T-helper 9 cell (primary cell): ENCODE measurements at places on chromosomes 6 and 20.

DNA sequence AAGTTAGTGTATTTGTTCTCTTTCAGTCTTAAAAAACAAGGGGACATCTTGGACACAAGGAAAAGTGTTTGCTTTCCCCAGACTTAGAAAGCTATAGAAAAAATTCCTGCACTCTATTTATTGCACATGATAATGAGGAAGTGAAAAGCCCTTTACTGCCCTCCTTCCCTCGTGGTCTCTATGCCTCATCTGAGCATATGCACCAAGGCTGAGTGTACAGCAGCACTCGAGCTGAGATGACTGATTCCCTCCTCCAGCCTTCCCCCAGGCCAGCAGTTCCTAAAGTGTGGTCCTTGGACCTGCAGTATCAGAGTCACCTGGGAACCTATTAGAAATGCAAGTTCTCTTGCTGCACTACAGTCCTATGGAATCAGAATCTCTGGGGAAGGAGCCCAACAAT lies 14.3 kb upstream of the LAMP5 start:
- no peak for DNase-seq

- DNase-seq = no peak
Observed at GRCh38 chr6:894274-894673, 201.3 kb upstream of the EXOC2 start.

GRCh38 chr6:16818992-16819626 lies 57.8 kb upstream of the ATXN1 start:
- no peak for DNase-seq

DNA sequence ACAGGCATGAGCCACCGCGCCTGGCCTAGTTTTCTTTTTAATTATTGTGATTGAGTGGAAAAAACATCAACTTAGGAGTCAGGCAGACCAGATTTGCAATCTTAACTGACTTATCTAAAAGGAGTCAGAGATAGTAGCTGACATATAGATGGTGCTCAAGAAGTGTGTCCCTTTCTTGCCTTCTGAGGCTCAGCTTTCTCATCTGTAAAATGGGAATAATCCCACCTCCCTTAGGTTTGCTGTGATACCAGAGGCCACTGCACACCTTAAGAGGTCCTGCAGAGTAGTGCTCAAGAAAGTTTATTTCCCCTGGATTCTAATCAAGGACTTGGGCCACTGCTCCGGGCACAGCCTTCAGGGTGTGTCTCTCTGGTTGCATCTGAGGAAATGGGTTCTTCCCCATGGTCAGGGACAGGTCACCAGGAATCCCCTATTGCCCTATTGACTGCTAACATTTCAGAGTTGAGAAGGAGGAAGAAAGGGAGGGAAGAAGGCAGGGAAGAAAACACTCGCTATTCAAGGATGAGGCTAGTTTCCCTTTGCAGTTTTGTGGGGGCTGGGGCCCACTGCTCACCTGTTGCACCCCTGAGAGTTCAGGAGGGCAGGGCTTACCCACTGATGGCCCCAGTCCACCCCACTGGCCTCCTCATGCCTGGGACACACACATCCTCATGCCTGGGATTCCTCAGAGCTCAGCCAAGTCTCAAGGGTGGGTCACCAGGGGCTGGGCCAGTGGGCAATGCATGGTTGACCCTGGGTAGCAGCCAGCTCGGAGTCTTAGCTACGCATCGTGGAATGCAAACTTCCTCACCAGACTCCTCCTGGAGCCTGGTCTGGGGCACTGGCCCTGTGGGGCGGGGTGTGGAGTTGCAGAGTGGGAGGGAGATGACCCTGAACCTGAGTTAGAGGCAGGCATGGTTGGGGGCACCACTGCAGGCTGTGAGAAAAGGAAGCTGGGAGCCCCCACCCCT lies 21.2 kb downstream of the C6orf132 start:
- DNase-seq = no peak

- DNase-seq = no peak
Observed at GRCh38 chr6:39417440-39417839, 94.9 kb upstream of the KCNK16 start.

DNA sequence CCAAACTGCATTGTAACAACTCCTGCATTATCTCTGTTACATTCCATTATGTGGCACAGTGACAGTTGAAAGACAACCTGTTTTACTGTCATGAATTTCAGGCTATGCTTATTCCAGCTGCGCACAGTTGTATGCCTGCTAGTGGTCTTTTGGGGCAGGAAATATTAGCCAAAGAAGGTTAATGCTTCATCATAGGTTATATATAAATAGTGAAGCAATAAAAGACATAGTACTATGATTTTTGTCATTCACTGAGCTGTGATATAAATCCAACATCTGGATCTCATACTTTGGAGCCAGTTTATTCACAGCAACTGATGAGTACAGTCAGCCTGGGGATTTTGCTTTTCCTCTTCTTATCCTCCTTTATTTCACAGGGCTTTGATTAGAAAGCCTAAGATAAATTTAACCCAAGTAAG lies 55.6 kb downstream of the FILIP1 start:
- DNase-seq = no peak

GRCh38 chr20:24972341-24972740 lies 20.2 kb downstream of the APMAP start:
- no peak for DNase-seq

DNA sequence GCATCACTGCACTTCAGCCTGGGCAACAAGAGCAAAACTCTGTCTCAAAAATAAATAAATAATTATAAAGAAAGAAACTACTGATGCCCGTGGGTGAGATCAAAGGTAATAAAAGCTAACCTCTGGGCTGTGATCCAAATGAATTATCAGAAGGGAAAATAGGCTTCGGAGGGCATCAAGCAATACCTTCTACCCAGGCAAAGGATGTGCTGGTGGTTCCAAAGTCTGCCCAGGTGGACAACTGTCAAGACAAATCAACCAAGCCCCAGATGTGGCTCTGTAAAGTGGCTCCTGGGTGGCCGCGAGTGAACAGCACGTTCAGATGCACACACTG lies 95.6 kb downstream of the SCML4 start:
- no peak for DNase-seq

GRCh38 chr6:140445474-140446004 lies 1071.1 kb upstream of the CITED2 start:
- no peak for DNase-seq

DNA sequence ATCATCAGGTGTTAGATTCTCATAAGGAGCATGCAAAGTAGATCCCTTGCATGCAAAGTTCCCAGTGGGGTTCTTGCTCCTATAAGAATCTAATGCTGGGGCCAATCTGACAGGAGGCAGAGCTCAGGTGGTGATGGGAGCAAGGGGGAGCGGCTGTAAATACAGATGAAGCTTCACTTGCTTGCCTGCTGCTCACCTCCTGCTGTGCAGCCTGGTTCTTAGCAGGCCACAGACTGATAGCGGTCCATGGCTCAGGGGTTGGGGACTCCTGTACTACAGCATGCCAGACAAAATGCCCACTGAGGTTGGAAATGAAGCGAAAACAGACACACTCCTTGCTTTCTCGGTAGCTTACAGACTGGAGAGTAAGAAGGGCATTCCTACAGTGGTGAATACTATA lies 386.8 kb downstream of the PLCB1 start:
- no peak for DNase-seq

- no peak for DNase-seq
Observed at GRCh38 chr20:8811801-8812594, 256.9 kb upstream of the PLCB4 start.

DNA sequence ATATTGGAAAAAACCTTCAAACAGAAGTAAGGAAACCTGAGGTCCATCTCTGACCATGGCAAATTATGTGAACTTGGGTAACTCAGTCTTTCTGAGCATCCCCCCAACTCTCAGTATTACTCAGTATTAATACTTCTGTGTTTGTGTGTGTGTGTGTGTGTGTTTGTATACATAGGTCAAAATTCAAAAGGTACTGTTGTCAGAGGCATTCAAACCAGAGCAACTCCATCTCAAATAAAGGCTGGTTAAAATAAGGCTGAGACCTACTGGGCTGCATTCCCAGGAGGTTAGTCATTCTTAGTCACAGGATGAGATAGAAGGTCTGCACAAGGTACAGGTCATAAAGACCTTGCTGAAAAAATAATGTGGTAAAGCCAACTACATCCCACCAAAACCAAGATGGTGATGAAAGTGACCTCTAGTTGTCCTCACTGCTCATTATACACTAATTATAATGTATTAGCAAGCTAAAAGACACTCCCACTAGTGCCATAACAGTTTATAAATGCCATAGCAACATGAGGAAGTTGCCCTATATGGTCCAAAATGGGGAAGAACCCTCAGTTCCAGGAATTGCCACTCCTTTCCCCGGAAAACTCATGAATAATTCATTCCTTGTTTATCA lies 33.3 kb upstream of the SLC22A16 start:
- no peak for DNase-seq

GRCh38 chr6:25172819-25173218 lies 106.4 kb upstream of the CARMIL1 start:
- no peak for DNase-seq

- no peak for DNase-seq
Observed at GRCh38 chr6:77463861-77464494, 687 bp upstream of the HTR1B start.

DNA sequence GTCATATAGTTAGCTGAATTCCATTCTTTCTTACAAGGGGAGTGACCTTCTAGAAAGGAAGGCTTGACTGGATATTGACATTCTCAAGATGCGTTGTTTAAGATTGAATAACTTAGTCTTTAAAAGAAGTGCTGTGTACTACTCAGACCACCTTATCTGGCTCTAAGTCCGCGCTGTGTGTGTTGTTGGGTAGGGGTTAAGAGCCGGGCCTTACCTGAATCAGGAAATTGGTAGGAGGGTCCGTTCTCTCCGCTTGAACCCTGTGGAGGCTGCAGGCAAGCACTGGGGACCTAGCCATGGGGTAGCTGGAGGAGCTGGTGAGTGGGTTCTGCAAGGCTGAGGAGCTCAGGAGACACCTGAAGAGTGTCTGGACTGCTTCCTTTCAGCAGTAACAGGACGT lies 9.0 kb upstream of the SCML4 start:
- no peak for DNase-seq
